ENCODE measurements at places on chromosomes 12 and 14. TPM values are rescaled to one million over a fixed set of nuclear protein-coding genes. Genes with fewer than 3 reads are reported as not detected.

GRCh38 chr12:132702640-132703039 is 8.0 kb upstream of the PGAM5 start:
- H3K4me3 ChIP-seq, result no peak overlapping the region
- DNase-seq, result no peak

Gene IL22
- not detected for total RNA-seq

DNA sequence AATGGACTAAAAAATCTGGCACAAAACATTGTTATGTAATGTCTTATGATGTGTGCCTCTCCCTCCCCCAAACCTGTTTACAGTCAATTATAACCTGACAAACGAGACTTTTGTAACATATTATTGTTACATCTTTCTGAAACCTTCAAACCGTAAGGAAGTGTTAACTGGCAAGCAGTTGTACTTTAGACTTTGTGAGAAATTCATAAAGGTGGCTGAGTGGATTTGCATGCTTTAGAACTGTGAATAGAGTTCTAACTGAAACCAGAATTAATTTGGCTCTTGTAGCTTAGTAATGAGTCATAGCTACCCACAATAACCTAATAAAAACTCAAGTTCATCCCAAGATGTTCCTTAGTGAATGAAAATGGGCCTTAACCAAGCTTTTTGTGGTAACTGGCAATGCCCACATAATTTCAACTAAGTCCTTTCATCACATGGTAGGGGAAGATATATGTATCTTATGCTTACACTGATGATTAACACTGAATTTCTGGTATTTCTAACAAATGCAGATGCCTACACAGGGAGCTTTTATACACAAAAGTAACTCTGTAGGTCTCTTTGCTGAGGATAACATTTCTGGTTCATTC is 29.7 kb downstream of the RAD9B start:
- no peak for DNase-seq
- no peak overlapping the region for H3K4me3 ChIP-seq
- H3K27me3 ChIP-seq, result no peaks in the 10 kb centered on the region
- H3K4me1 ChIP-seq, result peaks cover 18% of the 10 kb centered on the region
- peaks cover 8% of the 10 kb centered on the region for H3K36me3 ChIP-seq
- H3K27ac ChIP-seq, result no peak overlapping the region

- H3K4me3 ChIP-seq, result no peak overlapping the region
- no peak for DNase-seq
- no peaks in the 10 kb centered on the region for H3K27me3 ChIP-seq
- H3K27ac ChIP-seq, result no peak overlapping the region
- no peaks in the 10 kb centered on the region for H3K4me1 ChIP-seq
Observed at GRCh38 chr14:29603696-29604095, 324.0 kb downstream of the PRKD1 start.

- DNase-seq, result no peak
- peak overlapping the region; percentile 50 for H3K4me3 ChIP-seq
- no peaks in the 10 kb centered on the region for H3K36me3 ChIP-seq
- peaks cover 97% of the 10 kb centered on the region for H3K4me1 ChIP-seq
- no peaks in the 10 kb centered on the region for H3K27me3 ChIP-seq
- H3K27ac ChIP-seq, result peak overlapping the region; percentile 95
Observed at GRCh38 chr12:47813511-47814196, 6.0 kb downstream of the HDAC7 start.

Gene SMOC1
- 1.7 TPM for total RNA-seq

GRCh38 chr14:101207041-101207440 is 303.5 kb upstream of the RTL1 start:
- DNase-seq, result no peak
- no peaks in the 10 kb centered on the region for H3K4me1 ChIP-seq
- no peak overlapping the region for H3K4me3 ChIP-seq
- H3K36me3 ChIP-seq, result peaks cover 18% of the 10 kb centered on the region
- H3K27ac ChIP-seq, result no peak overlapping the region
- peaks cover 5% of the 10 kb centered on the region for H3K27me3 ChIP-seq

DNA sequence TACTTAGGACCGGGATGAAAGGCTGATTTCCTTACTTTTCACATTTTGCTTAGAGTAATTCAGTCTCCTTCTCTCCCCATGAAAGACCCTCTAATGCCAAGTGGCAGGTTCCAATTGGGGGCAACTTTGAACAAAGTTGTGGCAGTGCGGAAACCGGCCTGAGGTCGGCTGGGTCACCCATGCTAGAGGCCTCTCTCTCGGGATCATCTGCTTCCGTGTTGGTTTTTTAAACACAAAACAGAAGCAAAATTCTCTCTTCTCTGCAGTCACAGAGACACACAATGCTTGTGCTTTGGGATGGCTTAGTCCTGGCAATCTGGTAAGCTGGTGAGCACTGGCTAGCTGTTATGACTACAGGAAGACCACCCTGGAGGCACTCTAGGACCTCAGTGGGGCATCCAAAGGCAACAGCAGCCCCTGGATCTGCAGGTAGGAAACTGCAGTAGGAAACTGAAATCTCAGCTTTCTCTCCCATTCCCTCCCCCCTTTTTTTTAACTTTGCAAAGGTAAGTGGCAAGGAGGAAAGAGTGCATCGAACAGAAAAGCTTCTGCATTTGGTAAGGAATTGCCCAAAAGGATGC is 102.1 kb downstream of the BCL11B start:
- no peak for DNase-seq
- peaks cover 22% of the 10 kb centered on the region for H3K27me3 ChIP-seq
- no peak overlapping the region for H3K27ac ChIP-seq
- no peak overlapping the region for H3K4me3 ChIP-seq
- H3K36me3 ChIP-seq, result no peaks in the 10 kb centered on the region

Gene ABCC9
- total RNA-seq, result 1.8 TPM

DNA sequence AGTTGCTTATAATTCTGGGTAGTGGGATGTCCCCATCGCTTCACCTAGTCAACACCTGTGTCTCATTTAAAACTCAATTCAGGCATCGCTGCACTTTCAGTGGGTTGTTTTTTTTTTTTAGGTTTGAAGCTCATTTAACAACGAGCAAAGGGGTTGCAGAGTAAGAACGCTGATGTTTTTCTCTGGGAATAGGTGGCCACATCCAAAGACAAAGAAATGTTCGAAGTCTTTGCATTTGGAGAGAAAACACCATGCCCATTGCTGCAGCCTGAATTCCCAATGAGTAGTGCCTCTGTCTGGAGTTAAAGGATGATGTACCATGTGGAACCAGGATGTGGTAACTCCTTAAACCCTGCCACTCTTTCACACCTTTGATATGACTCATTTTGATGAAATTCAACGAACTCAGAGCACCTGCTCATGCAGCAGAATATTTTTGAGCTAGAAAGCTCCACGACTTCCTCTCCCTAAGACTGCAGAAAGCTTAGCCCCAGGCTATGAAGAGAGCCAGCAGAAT is 35.1 kb upstream of the BATF start:
- no peak for DNase-seq
- no peaks in the 10 kb centered on the region for H3K36me3 ChIP-seq
- no peak overlapping the region for H3K4me3 ChIP-seq
- peaks cover 3% of the 10 kb centered on the region for H3K4me1 ChIP-seq

- no peak overlapping the region for H3K4me3 ChIP-seq
- no peak overlapping the region for H3K27ac ChIP-seq
- peaks cover 3% of the 10 kb centered on the region for H3K36me3 ChIP-seq
- no peak for DNase-seq
Observed at GRCh38 chr12:25245491-25245890, 5.2 kb downstream of the KRAS start.

Gene TAS2R13
- total RNA-seq, result 0.49 TPM

DNA sequence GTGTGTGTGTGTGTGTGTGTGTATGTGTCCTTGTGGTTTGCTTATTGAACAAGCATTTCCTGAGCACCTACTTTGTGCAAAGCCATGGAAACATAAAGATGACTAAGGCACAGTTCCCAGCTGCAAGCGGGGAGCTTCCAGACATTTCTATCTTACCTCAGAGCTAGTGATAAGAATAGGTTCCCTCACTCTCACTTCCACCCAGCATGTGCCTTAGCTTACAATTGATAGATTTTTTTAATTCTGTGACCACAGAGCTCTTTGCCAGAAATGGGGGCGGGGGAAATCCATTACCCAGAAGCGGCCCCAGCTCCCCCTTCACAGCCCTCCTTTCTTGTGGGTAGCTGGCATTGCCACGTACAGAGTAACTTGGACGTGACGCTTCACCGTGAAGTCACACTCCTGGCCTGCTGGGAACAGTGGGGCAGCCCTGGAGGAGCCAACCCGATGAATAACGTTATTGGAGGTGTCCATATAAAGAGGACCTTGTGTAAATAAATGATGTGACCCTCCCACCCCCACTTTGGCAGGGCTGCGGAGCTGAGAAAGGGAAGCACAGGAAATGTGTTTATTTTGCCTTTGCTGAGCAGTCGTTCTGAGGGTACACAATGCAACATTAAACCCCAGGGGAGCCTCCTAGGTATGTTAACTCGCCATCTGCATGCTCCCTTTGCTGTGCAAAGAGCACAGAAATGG is 238.9 kb downstream of the CHST11 start:
- H3K27me3 ChIP-seq, result no peaks in the 10 kb centered on the region
- peaks cover 4% of the 10 kb centered on the region for H3K36me3 ChIP-seq
- peak overlapping the region; percentile 20 for H3K4me3 ChIP-seq
- H3K4me1 ChIP-seq, result peaks cover 29% of the 10 kb centered on the region
- DNase-seq, result no peak
- H3K27ac ChIP-seq, result peak overlapping the region; percentile 42

- H3K27me3 ChIP-seq, result peaks cover 17% of the 10 kb centered on the region
- no peak overlapping the region for H3K4me3 ChIP-seq
- no peak overlapping the region for H3K27ac ChIP-seq
- H3K4me1 ChIP-seq, result no peaks in the 10 kb centered on the region
- H3K36me3 ChIP-seq, result no peaks in the 10 kb centered on the region
Observed at GRCh38 chr14:24694680-24695079, 60.7 kb upstream of the GZMB start.

Gene STON2
- not detected for total RNA-seq

DNA sequence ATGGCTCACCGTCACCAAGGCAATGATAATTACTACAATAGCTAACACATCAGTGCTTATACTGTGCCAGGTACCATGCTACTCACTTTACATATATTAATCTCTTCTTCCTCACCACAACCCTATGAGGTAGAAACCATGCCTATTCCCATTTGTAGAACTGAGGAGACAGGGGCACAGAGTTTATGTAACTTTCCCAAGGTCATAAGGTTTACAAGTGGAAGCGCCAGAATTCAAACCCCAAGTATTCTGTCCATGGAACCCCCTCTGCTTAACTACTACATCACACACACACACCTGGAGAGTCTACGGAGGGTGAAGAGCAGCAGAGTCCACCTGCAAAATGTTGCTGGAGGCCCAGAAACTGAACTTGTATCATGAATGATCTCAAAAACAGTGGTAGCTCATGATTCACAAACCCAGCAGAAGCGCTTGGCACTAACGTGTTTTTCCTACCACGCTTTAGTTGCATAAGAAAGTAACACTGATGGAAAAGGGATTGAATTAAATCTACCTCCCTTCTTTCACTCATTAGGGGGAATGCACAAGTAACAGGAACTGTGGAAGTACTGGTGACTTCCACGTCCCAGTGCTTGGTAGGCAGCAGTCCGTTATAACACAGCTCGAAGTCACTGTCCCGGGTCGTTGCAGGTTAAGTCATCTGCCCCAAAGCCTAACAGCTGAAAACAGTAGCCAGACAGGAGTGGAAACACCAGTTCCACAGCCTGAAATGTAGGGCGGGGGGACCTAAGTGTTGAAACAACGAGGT is 2.0 kb downstream of the ITPR2 start:
- H3K36me3 ChIP-seq, result no peaks in the 10 kb centered on the region
- peak overlapping the region; percentile 58 for H3K4me3 ChIP-seq
- H3K4me1 ChIP-seq, result peaks cover 24% of the 10 kb centered on the region

GRCh38 chr14:69582212-69582611 is 7.5 kb upstream of the CCDC177 start:
- H3K27me3 ChIP-seq, result peaks cover 3% of the 10 kb centered on the region
- H3K36me3 ChIP-seq, result no peaks in the 10 kb centered on the region
- H3K27ac ChIP-seq, result no peak overlapping the region

GRCh38 chr14:100375266-100375962 is 52.3 kb downstream of the SLC25A47 start:
- no peaks in the 10 kb centered on the region for H3K27me3 ChIP-seq
- peaks cover 2% of the 10 kb centered on the region for H3K36me3 ChIP-seq
- H3K4me1 ChIP-seq, result peaks cover 52% of the 10 kb centered on the region
- DNase-seq, result no peak
- peak overlapping the region; percentile 99 for H3K27ac ChIP-seq
- peak overlapping the region; percentile 86 for H3K4me3 ChIP-seq

DNA sequence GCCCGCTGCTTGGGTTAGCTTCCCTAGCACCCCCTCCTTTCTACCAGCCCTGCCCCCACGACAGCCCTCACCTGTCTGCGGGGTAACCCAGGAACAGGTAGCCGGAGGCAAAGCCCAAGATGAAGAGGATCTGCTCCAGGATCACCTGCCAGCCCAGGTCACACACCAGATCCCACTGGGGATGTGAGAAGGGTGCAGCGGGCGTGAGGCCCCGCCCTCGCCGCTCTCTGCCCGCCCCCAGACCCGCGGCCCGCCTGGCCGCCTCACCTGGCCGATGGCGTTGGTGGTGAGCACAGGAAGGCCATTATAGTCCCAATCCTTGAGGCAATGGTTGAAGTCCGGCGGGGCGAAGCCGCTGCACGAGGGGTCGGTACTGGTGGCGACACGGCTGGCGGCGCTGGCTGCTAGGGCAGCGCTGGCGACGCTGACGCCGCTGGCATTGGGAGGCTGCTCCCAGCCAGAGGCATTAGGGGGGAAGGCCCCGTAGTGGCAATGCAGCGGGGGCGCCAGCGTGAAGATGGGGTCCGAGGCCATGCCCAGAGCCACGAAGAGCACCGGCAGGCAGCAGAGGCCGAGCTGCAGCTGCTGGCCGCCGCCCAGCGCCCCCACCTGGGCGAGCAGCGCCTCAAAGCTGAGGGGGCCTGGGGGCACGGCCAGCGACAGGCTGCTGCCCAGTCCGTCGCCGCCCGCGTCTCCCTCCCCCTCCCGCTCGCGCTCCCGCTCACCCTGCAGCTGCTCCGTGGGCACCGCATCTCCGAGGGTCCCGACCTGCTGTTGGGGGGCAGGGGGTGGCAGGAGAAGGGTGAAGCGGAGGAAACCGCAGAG is 794 bp downstream of the SLC22A17 start:
- H3K4me3 ChIP-seq, result peak overlapping the region; percentile 73
- H3K4me1 ChIP-seq, result peaks cover 11% of the 10 kb centered on the region
- H3K27ac ChIP-seq, result no peak overlapping the region
- H3K27me3 ChIP-seq, result no peaks in the 10 kb centered on the region

Gene LRRIQ1
- not detected for total RNA-seq

DNA sequence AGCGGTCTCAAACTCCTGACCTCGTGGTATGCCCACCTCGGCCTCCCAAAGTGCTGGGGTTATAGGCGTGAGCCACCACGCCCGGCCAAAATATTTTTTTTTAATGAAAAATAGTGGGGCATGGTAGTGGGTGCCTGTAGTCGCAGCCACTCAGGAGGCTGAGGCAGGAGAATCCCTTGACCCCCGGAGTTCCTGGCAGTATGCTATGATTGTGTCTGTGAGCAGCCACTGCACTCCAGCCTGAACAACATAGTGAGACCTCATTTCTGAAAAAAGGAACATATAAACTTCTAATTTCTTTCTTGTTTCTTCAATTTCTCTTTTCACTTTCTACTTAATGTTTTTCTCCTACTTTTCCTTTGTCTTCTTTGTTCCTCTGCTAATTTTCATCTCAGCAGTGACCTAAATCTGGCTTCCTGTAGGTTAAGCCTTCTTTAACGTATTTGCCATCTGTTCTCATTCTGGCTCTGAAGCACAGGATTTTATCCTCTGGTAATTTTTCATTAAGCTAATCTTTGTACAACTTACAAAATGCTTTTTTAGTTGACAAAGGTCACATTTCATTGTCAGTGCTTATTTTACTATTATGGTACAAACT is 4.5 kb upstream of the RPGRIP1 start:
- no peak for DNase-seq
- H3K36me3 ChIP-seq, result no peaks in the 10 kb centered on the region
- H3K27ac ChIP-seq, result no peak overlapping the region
- no peaks in the 10 kb centered on the region for H3K27me3 ChIP-seq

- no peaks in the 10 kb centered on the region for H3K36me3 ChIP-seq
- no peak for DNase-seq
Observed at GRCh38 chr12:4807813-4808212, 87.6 kb downstream of the GALNT8 start.

Gene AQP6
- total RNA-seq, result not detected

Gene KRT77
- total RNA-seq, result not detected

All from chondrocyte (in vitro differentiated cells).